MG63 (cell line): ENCODE measurements at places on chromosomes 12 and 14.

GRCh38 chr12:44000309-44000952 is 164.6 kb downstream of the TMEM117 start:
- peak; percentile 31 for DNase-seq

DNA sequence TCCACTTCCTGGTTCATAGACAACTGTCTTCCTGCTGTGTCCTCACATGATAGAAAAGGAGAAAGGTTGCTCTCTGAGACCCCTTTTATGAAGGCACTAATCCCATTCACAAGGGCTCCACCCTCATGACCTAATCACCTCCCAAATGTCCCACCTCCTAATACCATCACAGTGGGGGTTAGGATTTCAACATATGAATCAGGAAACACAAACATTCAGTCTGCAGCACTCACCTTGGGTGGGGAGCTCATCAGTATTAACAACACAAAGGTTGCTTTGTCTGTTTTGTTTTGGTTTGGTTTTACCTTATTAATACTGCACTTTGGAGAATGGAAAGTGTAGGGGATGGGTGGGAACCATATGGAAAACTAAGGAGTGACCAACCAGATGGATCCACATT is 10.5 kb upstream of the SMCO2 start:
- no peak for DNase-seq

DNA sequence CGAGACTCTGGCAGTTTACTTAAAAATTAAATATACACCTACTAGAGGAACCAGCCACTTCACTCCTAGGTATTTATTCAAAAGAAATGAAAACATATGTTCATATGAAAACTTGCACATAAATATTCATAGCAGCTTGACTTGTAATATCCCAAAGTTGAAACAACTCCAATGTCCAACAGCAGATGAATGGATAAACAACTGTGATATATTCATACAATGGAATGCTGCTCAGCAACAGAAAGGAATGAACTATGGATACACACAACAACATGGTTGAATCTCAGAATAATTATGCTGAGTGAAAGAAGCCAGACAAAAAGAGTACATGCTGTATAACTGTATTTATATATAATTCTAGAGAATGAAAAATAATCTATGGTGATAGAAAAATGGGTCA is 53.4 kb upstream of the DACT1 start:
- DNase-seq: no peak

- peak; percentile 70 for DNase-seq
Measured at GRCh38 chr12:104011253-104011652, 38.7 kb downstream of the GLT8D2 start.

DNA sequence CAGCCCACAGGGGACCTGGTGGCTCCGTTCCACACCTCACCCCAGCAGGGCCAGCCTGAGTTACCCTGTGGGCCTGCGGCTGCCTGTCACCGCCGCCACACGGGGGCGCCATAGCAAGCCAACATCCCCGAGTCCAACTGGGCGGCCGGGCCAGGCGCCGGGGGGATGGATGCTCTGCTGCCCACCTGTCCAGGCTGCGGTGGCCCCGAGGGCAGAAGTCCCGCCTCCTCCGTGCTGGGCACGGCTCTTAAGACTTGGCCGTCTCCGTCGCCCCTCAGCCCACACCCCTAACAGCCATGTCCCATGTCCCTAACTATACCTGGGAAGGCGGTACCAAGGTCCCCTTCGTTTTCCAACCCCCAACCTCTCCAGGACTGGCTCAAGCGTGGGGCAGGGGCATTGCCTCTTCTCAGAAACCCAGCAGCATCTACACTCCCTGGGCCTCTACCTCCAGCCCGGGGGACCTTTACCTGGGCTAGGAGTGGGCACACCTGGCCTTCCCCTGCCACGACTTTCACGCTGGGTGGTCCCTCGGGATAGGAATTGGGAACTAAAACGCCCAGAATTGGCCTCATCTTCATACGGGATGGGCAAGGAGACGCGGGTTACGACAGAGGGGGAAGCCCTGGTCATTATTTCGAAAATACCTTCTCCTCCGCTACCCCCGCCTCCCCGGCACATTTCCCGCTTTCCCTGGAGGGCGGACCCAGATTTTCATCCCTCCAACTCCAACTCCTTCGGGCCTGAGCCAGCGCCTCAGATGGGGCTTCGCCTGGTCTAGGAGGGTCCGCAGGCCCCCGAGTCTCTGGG is 1.1 kb upstream of the CYP46A1 start:
- peak; percentile 65 for DNase-seq

DNA sequence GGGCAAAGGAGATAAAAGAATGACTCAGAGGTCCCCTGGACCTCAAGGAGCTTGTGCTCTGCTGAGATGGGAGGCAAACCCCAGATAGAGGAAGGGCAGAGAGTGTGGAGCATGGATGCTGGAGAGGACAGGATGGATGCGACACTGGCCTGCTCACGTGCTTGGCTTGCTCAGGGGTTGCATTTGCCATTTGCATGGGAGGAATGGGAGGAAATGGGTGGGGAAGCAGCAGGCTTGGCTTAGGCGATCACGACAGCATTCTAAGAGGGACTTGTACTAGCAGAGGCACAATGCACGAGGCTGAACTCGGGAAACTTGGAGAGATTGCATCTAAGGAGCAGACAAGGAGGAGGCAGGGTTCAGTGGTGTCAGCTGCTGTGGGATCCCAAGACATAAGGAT is 19.8 kb downstream of the CD9 start:
- no peak for DNase-seq

DNA sequence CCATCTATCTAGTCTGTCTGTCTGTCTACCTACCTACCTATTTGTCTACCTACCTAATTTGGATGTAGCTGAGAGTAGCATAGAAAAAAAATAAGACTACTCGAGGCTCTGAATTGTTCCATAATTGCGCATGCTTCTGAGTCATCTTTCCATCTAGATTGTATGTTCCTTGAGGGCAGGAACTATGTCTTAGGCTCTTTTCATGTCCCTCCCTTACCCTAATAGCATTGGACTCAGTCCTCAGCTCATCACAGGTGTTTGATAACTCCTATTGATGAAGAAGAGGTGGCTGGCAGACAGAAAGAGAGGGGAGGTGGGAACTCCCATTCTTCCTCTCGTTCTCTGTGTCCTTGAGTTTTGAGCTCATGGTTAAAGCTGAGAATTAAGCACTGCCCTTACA is 263.7 kb downstream of the TTC6 start:
- DNase-seq: no peak

DNA sequence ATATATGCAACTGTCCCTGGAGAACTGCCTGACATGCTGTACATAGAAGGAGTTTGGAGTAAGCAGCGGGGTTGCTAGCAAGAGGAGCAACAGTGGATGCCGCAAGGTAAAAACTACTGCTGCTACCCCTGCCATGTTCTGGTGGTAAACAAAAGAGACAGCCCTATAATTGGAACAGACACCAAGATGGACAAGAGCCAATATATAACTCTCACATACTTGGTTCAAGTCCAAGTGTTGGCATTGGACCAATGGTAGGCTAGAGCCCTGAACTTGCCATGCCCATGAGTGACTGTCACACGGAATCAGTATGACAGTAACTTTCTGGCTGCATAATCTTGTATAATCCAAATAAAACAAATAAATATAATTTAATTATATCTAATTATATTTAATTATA is 13.7 kb downstream of the ATXN7L3B start:
- no peak for DNase-seq

- no peak for DNase-seq
Measured at GRCh38 chr12:46831335-46832129, 5.7 kb upstream of the SLC38A4 start.
